Stimulated activated CD8-positive, alpha-beta memory T cell treated with anti-CD3 and anti-CD28 coated beads, Interleukin-7, amount 100 ng/mL, for 4 hours (primary cell): ENCODE measurements at places on chromosomes 1 and 21.

DNA sequence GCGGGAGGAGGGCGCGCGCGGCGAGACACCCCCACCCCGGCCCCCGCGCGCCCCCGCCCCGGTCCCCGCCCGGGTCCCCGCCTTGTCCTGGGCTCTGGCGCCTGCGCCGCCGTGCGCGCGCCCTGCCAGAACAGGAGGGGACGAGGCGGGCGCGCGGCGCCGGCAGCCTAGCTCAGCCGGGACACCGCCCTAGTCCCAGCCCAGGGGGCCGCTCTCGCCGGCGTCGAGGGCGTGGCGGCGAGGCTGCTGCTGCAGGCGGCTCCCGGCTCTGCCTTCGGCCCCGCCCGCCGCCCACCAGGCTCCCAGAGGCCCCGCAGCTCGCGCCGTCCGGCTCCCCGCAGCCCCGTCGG, at the start of gene RCAN3:
Gene RCAN3, plus strand, starts transcription at position 128 of the 350 bp plus-strand sequence. CDS start 11,537 bp downstream, outside the sequence.
- peak; percentile 89 for DNase-seq

DNA sequence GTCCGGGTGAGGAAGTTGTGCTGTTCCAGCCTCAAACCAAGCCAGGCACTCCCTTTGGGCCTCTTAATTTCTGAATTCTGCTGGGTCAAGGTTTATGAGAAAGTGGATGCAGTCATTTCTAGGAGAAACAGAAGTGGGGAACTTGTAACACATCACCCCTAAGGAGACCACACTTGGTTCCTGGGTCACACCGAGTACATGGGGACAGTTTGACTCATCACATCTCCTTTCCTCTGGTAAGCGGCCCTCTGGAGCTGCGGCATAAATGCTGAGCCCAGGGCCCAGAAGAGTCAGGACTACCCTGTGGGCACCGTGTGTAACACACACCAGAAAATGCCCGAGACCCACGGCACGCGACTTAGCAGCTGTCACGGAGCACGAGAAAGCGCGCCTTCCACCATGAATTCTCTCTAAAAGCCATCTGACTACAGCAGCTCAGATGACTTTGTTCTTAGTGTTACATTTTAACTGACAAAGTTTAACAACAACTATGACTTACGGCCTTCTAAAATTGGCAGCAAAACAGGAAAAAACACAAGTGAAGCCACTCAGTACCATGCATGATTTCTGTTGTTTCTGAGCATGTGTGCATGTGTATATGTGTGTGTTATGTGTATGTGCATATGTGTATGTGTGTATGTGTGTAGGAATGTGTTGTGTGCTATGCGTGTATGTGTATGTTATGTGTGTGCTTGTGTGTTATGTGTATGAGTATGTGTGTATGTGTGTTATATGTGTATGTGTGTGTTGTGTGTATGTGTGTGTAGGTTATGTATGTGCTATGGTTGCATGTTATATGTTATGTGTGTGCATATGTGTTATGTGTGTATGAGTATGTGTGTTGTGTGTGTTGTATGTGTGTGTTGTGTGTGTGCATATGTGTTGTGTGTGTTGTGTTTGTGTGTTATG, 50.8 kb downstream of the TOMM20 start:
- DNase-seq = no peak

- DNase-seq = no peak
Observed at GRCh38 chr1:84961316-84961715, 35.6 kb downstream of the MCOLN2 start.

DNA sequence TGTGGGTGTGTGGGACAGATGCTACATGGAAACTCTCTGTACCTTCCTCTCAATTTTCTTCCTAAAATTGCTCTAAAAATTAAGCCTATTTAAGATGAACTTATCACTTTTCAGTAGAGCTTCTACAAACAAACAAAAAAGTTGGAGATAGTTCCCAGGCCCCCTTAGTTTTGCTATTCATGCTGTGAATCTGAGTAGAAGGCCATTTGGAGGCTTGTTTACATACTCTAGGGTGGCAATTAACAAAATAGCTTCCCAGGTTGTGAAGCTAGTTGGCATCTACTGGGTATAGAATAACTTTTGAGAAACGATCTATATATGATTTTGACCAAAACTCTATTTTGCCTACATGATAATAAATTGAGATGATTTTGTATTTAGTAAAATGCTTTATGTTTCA, 541.4 kb upstream of the B3GALT2 start:
- DNase-seq = no peak

DNA sequence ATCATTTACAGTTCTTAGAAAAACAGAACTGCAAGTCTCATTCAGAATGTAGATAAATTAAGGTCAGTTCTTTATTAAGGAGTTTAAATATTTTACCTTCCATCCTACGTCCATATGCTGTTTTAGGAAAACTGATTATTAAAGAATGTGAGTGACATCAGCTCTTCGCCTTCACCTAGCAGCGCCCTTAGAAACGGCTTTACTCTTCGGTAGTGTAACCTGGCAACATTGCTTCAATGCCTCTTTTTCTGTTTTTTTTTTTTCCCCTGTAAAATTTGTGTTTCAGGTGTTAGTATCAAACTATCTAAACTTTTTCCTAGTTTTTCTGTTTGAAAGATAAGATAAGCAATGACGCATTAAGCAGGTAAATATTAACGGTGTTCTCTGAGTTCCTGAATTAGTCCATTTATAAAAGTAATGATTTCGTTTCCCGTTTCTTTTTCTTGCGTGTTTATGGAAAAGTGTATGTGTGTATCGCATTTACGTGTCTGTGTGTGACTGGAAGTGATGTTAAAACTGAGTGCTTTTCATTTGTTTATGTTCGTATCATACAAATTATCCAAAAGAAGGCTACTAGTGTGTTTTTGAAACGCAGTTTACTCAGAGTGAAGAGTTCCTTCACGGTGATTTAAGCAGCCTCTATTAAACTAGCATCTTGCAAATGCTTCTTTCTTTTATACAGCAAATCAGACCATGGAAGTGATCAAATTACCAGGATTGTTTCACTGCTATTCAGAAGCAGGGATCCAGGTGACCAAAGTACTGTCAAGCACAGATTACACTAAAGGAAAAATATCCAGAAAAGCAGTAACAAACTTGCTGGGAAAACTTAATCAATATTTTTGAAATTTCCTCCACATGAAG, 139.0 kb downstream of the SDCCAG8 start:
- DNase-seq = no peak

GRCh38 chr1:41533016-41533730, 48.7 kb upstream of the EDN2 start:
- DNase-seq = no peak

DNA sequence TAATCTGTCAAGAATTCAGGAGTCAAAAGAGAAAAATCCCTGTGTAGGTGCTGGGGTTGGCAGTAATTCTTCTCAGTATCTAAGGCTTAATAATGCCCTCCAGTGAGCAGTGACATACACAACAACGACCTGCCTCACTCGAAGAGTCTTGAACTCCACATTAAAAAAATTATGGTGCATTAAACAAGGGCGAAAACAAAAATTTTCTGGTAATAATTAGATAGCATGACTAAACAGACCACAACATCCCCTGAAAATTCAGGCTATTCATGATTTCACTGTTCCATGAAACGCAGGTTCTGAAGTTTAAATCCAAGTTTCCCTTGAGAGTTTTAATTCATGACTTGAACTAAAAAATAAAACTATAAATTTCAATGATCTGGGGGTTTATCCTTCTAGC, 5.1 kb downstream of the SRSF4 start:
- DNase-seq = no peak

- DNase-seq = no peak
Observed at GRCh38 chr1:241074507-241074906, 282.5 kb downstream of the RGS7 start.

DNA sequence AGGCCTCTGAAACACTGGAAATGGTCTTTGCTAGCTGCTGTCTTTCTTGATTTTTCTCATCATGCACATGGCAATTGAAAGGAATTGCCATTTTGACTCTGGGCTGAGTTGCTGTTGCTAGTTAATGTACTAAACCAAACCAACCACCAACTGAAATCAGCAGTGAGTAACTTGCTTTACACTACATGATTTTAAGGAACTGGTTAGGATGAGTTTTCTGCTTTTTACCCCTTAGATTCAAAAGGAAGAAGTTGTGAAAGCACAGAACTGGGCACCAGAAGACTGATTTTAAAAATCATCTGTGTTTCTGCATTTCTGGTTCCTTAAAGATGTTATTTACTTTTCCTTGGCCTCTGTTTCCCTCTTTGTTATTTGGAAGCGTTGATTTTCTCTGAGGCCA, 361.9 kb downstream of the HLX start:
- no peak for DNase-seq

GRCh38 chr1:229478852-229479251, 29.3 kb downstream of the NUP133 start:
- no peak for DNase-seq

DNA sequence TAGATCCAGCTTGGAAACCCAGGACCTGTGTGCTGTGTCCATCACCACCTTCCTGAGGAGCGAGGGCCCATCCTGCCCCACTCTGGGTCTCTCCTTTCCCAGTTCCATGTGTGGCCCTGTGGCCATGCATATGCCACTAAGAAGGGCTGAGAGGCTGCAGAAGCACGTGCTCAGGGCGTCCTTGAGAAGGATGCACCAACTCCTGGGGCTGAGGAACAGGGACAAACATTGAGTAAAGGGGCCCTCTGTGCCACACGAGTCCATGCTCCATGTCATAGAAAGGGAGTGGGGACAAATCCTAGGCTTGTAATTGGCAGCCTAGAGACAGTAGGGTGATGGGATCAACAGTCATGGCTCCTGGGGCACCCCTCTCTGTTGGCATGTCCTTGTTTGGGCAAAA, 8.4 kb downstream of the ETV3L start:
- DNase-seq = no peak

DNA sequence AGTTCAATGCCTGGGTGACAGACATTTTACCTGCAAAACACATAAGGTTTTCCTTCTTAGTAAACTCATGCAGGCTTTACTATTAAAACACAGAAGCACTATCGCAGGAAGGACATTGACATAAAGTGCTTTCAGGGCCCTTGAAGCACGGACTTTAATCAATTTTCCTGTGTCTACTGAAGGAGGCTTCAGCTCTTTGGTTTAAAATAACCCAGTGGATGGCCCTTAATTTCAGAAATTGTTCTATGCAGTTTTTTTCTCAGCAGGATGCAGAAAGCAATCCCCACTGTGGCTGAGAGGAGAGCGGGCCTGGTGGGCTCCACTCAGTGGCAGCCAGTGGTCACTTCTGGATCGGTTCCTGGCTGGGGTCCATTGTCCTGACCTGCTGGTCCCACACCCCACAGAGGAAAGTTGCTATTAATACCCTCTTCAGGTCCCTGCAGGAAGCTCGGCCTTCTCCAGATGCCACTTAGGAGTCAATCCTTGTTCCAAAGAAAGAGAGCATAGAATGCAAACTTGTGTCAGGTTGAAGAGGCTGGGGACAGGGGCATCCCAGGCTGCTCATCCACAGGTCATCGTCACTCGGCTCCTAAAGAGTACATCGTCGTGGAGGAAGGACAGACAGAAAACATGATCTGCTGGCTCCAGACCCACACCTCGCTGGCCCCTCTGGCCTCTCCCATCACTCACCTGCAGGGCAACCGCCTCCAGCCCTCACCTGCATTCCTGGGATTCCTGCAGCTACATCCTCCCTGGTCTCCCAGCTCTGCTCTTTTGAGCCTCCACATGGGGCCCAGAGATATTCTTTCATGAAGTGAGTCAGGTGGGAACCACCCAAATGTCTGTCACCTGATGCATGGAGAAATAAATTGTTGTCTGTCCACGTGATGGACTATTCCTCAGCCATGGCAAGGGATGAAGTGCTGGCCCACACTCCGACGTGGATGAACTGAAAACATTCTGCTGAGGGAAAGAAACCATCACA, 153.1 kb downstream of the PSMG1 start:
- DNase-seq = no peak

- DNase-seq = no peak
Observed at GRCh38 chr1:68229650-68230483, 2.5 kb downstream of the WLS start.

DNA sequence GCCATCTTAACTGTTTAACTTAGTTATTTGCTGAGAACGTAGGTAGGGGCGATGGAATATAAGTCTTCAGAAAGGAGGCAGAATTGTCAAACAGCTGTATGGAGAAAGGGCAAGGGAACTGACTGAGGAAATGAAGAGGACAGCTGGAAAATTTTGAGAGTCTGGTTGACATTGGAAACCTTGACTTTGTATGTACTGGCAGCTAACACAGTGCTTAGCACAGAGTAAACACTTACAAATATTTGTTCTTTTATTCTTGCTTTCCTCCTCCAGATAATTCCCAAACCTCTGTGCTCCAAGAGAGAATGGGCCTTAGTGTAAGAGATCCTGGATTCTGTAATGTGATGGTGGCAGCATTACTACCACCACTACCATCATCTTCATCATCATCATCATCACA, 91.3 kb downstream of the ZSCAN20 start:
- DNase-seq = no peak

DNA sequence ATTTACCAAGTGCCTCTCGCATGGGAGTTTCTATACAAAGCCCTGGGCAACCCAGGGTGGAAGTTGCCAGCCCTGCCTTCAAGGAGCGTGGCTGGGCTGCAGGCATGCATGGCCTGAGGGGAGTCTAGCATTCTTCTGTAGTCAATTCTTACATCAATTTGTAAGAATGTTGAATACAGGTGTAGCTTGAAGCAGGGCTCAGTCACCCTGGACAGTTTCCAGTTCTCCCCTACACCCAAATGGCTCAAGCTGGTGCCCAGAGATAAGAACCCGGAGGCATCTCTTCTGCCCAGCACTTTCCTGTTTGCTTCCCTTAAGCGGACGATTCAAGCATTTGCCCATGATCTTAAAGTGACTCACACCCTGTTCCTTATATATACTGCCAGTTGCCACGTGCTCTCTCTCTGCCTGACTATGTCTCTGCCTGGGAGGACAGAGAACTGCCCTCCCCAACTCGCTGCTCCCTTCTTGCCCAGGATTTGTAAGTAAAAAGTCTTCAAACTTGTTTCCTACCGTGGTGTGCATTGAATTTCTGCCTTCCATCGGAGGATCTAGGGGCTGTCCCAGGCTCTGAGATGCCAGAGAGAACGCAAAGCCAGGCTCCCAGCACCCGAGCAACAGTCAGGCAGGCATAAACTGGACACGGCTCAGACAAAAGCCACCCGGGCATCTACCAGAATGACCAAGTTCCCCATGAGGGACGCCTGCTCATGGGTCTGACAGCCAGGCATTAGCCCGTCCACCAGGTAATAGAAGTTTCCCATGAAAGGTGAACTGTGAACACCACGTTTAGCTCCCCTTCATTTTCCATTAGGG, 50.9 kb upstream of the AJAP1 start:
- no peak for DNase-seq

DNA sequence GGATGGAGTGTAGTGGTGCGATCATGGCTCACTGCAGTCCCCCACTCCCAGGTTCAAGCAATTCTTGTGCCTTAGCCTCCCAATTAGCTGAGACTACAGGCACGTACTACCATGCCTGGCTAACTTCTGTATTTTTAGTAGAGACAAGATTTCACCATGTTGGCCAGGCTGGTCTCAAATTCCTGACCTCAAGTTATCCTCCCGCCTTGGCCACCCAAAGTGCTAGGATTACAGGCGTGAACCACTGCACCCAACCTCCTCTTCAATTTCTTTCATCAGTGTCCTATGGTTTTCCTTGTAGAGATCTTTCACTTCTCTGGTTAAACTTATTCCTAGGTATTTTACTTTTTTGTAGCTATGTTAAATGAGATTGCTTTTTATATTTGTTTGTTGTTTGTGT, 10.7 kb upstream of the MAST2 start:
- no peak for DNase-seq

GRCh38 chr1:115829947-115830346, 11.0 kb downstream of the NHLH2 start:
- DNase-seq = no peak

GRCh38 chr1:55079651-55080050, 40.3 kb downstream of the PCSK9 start:
- DNase-seq = no peak
